Gastrocnemius medialis (tissue), 4 donors: ENCODE measurements at places on chromosomes 11 and 22.

DNA sequence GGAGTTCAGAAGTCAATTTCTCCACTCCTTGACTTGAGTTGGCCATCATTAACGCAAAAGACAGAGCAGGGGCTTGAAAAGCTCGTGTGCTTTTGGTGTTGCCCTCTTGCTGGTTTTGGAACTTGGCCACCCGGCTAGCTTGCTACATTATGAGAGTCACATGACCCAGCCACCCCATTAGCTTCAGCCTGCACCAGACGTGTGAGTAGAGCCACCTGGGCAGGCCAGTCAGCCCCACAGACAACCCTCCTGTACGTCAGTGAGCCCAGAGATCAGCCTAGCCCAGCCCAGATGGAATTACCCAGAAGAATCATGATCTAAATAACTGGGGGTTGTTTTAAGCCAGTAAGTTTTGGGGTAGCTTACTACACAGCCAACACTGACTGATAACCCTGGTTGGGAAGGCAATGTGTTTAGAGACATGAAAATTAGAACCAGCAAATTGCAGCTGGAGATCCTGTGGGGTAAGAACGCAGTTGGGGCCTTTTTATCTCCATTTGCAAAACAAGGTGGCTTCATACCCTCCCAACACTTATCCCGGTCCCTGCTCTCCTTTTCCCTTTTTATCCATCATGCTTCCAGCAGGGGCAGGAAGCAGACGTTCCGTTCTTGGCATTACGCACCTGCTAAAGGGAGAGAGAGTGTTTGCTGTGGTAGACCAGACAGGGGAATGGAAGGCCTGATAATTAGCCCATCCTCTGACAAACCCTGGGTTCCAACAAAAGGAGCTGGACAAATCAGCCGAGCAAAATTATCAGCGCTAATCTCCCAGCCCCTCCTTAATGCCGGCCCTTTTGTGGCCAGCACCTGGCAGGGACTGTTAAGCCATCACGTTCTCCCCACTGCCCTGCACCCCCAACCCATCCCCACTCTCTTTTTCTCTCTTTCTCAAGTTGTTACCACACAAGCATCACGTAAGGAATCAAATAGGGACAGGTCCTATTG is 548.7 kb upstream of the CADM1 start:
- no peak for DNase-seq

DNA sequence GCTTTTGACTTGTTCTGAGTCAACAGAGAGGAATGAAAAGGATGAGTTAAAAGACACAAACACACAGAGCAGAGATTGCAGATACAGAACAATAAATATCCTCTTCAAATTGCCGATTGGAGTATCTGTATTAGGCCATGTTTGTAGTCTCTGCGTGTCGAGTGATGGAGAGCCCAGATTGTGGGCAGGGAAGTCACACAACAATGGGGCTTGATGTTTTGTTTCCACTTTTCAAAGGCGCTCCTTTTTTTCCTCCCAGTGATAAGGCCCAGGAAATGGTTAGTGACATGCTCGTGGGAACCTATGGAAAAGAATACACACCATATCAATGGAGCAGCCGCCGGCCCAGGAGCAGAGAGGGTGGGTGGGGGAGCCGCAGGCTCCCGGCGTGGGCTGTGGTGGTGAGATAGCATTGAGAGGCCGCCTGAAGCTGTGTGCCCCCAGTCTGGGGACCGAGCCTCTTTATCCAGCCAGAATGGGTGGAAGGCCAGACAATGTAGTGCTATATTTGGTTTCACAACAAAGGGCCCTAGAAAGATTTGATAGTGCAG is 555.9 kb downstream of the INSC start:
- DNase-seq = no peak

DNA sequence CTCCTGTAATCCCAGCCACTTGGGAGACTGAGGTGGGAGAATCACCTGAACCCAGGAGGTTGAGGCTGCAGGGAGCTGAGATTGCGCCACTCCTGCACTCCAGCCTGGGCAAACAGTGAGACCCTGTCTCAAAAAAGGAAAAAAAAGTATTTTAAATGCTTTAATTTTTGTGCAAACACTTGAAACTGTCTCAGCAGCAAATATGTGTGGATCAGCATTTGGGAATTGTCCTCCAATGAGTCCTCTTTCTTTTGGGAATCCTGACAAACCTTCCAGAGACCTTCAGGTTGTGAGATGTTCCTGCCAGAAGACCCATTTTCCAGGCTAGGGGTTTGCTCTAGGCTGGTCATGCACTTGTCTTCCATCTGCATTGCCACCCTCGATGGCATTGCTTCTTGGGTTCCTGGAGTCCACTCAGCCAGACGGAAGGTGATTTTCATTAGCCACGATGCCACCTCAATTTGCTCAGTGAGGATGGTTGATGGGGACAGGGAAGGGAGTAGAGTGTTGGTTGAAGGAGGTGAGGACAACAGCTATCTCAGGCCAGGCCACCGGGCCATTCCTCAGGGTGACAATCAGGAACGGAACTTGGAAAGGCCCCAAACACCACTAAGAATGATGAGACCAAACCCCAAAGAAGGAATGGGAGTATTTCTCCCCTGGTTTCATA is 55.4 kb downstream of the ST14 start:
- no peak for DNase-seq

DNA sequence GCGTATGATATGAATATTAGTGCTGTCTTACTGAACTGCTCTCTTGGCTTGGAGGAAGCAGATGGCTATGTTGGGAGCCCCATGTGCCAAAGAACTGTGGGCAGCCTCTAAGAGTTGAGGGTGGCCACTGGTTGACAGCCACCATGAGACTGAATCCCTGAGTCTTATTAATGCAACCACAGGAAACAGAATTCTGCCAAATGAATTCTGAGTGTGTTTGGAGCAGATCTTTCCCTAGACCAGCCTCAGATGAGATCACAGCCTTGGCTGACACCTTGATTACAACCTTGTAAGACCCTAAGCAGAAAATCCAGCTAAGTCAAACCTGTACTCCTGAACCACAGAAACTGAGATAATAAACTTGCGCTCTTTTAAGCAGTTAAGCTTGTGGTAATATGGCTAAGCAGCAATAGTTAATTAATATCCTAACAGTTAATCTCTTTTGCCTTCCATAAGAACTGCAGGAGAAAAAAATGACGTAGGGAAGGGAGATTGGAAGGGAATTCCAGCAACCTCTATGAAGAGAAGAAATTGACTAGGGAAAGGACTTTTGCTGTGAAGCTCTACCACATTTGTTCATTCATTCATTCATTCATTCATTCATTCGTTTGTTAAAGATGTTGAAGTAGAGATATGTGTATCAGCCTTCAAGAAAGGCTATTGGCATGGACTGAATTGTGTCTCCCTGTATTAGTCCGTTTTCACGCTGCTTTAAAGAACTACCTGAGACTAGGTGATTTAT is 26.8 kb downstream of the ADM start:
- DNase-seq = no peak

GRCh38 chr11:75142714-75143419 is 8.0 kb upstream of the SLCO2B1 start:
- peak; percentile 58 for DNase-seq

DNA sequence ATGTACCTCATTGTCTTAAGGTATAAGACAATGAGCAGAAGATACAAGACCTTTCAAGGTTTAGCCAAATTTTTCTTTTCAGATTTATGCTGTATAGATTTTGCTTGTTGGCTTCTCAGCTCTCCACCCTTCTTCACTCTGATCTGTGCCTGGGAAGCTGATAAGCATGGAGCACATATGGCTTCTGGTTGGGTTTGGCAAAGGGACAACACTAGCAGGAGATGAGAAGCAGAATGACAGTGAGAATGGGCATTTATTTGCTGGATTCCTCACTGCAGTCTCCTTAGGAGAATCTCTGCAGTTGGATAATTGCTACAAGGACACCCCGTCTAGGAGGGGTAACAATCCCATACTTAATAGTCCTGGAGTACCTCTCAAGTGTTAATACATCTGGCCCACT is 474.8 kb upstream of the CCDC90B start:
- DNase-seq = no peak

DNA sequence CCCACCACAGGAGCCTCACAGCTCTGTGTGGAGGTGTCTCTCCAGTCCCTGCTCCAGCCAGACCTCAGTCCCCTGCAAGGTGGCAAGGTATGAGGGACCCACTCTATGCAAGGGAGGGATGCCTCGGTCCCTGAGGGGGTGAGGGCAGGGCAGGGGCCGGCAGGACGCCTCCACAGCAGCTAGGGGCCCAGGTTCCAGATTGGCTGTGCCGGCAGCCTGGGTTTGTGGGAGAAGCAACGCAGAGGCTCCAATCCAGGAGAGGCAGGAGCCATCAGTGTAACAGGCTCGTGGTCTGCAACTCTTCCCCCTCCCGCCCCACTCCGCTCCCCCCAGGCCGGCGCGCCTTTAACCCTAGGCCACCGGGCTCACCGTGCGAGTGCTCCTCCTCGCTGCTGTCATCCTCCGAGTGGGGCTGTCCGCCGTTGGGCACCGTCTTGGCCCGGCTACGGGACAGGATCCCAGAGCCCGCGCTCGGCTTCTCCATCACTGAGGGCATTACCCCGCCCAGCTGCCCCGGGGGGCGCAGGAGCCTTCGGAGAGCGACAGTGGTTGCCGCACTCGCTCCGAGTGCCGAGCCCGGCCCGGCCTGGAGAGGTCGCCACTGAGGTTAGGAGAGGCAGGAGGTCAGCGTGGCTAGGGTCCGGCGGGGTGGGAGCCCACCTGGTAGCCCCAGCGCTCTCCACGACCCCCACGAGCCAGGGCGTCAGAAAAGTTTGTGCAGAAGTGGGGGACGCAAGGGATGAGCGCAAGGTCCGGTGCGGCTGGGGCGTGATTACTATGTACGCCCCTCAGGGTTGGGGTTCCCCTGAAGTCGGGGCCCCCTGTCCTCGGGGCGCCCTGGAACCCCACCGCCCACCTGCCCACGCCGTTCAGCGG is 765 bp downstream of the RCOR2 start:
- no peak for DNase-seq

- no peak for DNase-seq
Observed at GRCh38 chr11:72690166-72690565, 15.9 kb upstream of the PDE2A start.

DNA sequence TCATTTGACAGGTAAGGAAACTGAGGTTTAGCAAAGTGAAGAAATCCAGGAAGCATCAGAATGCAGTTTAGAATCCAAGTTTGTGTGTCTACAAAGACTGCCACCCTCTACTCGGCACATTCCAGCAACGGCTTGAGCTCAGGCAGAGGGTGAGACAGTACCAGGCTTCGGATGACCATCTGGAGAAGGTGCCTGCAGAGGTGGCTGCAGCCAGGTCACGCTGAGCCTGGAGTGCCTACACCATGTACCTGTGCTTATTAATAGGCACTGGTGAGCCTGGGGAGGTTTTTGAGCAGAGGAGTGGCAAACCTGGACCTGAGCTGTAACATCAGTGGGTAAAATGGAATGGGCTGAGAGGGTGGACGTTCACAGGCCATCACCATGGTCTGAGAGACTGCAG is 4.7 kb downstream of the FXYD6 start:
- DNase-seq = no peak

GRCh38 chr22:46739094-46739870 is 1.2 kb upstream of the CERK start:
- DNase-seq = peak; percentile 84

DNA sequence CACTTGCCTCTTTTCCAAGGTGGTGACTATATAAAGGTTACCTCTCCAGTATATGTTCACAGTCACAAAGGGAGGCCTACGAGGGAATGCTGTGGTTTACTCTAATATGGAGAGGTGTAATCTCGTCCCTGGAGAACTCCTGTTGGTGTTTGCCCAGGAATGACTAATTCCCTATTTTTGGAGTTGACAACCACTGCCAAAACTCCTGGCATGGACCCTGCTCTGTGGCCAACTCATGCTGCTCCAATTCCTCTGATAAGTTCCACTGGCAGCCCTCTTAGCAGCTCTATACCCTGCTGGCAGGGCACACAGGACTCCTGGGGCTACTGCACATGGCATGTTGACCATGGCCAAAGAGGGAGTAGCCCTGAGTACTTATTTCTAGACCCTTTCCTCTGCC is 418.7 kb upstream of the ANO5 start:
- peak; percentile 66 for DNase-seq

GRCh38 chr11:61080526-61080925 is 21.8 kb upstream of the CD5 start:
- DNase-seq = no peak

- no peak for DNase-seq
Observed at GRCh38 chr22:37502342-37503182, 16.4 kb upstream of the MFNG start.
